Liver (tissue), 10 donors: ENCODE measurements at places on chromosomes 1 and 21.
A peak's percentile ranks its signal among the peaks of the same experiment; 100 is the strongest.

GRCh38 chr1:55821234-55821633 is 606.1 kb upstream of the USP24 start:
- DNase-seq, result no peak

DNA sequence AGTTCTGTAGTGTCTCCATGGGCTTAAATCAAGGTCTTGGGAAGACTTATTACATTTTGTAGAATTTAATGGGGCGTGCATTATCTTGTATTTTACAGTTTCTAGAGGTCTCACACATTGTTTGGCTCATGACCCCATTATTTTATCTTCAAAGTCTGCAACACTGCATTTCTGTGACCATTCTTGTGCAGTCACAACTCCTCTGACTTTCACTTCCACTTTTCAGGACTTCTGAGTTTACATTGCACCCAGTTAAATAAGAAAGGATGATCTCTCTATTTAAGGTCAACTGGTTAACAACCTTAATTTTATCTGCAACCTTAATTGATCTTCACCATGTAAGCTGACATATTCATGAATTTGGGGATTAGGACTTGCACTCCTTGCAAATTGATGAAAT is 1186.6 kb downstream of the MRPL39 start:
- DNase-seq, result no peak

GRCh38 chr1:201259476-201260235 is 23.6 kb upstream of the PKP1 start:
- DNase-seq, result no peak

GRCh38 chr1:40823345-40823744 is 38.8 kb downstream of the CITED4 start:
- no peak for DNase-seq

DNA sequence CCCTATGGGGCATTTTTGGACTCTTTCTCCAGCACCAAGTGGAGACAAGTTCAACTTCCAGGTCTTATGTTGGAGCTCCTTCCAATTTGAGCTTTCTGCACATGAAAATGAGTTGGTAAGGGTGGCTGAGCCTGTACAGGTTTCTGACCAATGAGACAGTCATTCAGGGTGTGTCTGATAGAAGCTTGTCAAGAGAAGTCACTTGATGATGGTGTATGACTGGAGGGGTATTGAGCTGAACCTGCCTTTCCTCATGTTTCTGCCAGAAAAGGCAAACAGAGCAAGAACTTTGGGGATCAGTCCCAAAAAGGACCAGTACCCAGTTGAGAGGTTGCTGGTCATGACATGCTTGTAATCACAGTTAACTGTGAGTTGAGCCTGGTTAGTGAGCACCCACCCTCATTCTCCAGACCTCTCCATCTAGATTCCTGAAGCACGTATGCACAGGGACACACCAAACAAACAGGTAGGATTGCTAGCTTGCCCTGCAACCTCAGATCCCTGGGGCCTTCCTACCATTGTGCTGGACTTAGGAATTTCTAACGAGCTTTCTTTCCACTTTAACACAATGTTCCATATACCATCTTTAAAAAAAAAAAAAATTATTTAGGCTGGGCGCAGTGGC is 26.6 kb downstream of the FAM89A start:
- no peak for DNase-seq

DNA sequence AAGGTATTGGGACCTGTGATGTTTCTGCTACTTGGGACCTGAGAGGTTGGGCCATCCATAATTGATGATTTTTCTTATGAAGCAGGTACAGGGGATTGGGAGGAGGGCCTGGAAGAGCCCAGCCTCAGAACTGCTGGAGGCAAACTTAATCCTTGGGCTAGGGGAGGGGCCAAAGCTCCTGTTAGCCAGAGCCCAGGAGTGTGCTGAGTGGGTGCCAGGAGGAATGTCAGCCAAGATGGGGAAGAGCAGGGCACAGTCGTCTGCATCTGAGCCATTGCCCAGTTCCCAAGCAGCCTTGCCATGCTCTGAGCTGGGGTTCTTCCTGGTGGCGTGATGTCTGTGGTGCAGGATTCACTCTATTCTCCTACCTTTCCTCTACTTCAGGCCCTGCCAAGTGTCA is 5.8 kb downstream of the MAPKAPK2 start:
- DNase-seq, result no peak

DNA sequence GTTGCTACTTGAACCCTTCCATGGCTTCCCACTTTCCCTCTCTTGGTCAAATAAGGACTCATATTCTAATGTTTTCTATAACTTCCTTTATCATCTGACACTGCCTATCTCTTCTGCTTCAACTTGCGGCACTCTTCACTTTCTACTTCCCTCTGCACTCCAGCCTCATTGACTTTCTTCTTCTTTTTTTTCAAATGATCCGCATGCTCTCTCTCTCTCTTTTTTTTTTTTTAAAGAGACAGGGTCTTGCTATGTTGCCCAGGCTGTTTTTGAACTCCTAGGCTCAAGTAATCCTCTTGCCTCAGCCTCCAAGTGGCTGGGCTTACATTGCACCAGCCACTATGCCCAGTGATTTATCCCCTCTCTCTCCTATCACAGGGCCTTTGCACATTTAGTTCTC is 7.3 kb upstream of the IL10 start:
- no peak for DNase-seq

- no peak for DNase-seq
These were observed 30.0 kb downstream of the IARS2 start for GRCh38 chr1:220123889-220124288.

DNA sequence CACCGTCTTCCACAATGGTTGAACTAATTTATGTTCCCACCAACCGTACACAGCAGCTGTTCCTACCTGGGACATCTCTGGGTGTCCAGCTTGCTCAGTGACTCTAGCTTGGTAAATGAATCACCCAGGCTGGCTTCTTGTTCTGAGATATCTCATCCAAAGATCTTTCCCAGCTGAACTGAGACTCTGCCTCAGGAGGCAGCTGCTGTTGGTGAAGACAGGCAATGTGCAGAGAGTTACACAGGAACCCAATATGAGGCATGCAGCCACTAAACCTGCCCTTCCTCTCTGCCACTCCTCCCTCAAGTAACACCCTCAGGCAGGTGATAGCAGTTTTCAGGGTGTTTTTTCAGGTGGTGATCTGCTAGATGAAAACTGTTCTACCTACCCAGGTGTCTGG is 14.0 kb upstream of the FOXO6 start:
- DNase-seq, result peak; percentile 20

DNA sequence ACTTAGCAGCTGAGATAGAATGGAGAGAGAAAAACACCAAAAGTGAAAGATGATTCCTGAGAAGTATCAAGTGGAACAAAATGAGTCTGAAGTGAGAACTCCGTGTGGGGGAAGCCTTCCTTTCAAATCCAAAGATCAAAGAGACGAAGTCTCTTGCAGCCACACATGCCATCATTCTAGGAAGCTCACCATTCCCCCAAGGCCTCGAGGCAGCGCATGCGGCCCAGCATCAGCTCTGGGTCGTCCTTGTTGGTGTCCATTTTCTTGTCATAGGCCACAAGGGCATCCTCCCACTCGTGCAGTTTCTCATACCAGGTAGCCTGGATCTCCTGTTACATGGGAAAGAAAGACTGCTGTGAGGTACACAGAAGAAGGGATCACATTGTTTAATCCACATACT is 32.2 kb upstream of the ANGPTL7 start:
- DNase-seq, result no peak

- no peak for DNase-seq
These were observed 62.8 kb downstream of the MAGI3 start for GRCh38 chr1:113452921-113453770.

GRCh38 chr1:63073309-63074306 is 248.8 kb upstream of the FOXD3 start:
- no peak for DNase-seq

- DNase-seq, result no peak
These were observed 346.2 kb downstream of the SMYD3 start for GRCh38 chr1:246160905-246161304.

DNA sequence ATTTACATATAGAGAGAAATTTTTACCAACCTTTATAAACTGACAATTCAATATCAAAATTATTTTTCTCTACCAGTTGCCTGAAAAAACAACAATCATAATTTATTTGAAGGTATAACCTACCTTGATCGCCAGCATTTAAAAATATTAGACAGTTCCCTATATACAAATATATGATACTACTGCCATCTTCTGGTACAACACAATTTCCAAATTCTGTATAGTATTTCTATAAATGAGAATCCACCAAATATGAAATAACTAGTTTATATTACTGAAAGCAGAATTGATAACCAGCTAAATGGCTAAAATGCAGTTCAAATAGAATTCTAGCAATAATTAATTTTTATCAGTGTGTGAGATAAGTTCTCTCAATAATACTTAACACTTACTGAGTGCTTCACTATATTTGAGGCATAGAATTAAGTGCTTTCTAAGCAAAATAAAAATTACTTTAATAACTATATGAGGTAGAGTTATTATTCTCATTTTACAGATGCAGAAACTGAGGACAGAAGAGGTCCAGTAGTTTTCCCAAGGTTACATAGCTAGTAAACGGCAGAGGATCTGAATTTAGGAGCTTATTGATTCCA is 75.6 kb downstream of the PIGK start:
- DNase-seq, result no peak

DNA sequence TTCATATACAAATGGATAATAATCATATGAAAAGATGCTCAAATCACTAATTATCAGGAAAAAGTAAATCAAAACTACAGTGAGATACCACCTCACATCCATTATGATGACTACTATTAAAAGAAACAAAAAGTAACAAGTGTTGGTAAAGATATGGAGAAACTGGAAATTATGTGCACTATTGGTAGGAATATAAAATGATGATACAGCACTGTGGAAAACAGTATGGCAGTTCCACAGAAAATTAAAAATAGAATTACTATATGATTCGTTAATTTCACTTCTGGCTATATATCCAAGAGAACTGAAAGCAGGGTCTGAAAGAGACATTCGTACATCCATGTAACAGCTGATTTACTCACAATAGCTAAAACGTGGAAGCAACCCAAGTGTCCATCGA is 21.1 kb upstream of the ATP1A1 start:
- no peak for DNase-seq

- DNase-seq, result no peak
These were observed 122.9 kb upstream of the DAB1 start for GRCh38 chr1:57546549-57547330.

DNA sequence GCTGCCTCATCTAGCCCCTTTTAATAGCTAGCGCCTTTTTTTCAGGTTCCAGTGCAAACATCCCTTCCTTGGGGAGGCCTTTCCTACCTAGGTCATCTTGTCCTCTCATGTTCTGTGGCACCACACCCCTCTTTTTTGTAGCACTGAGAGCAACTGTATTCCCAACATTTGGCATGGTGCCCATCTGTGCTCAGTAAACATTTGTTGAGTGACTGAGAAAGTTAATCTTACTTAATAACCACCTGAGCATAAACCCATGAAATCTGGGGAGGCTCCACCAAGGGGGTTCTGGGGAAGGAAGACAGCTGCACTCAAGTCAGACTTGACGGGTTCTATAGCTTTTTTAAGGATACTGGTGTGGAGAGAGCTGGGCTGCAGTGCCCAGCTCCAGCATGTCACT is 90.0 kb downstream of the NOS1AP start:
- DNase-seq, result no peak

- DNase-seq, result no peak
These were observed 1.8 kb downstream of the ADGRB2 start for GRCh38 chr1:31762323-31762722.

- DNase-seq, result no peak
These were observed 390.7 kb downstream of the BRINP2 start for GRCh38 chr1:177561436-177561835.

DNA sequence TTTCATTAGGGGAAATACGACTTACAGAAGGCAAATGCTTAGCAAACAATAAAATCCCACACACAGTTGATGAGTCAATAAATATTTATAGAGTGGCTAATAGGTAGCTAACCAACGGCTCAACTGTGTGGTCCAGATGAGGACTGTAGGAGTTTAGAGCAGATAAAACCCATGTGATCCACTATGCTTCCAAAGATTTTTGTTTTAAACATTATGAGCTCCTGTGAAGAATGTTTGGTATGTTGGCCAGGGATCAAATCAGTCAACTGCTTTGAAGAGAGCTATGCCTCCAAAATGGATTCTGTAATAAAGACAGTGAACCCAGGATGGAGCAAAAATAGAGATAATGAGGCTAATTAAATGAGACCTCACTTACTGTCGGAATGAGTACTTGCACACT is 72.3 kb upstream of the COL11A1 start:
- no peak for DNase-seq

- DNase-seq, result no peak
These were observed 1.9 kb upstream of the TMEM35B start for GRCh38 chr1:34987018-34987417.

DNA sequence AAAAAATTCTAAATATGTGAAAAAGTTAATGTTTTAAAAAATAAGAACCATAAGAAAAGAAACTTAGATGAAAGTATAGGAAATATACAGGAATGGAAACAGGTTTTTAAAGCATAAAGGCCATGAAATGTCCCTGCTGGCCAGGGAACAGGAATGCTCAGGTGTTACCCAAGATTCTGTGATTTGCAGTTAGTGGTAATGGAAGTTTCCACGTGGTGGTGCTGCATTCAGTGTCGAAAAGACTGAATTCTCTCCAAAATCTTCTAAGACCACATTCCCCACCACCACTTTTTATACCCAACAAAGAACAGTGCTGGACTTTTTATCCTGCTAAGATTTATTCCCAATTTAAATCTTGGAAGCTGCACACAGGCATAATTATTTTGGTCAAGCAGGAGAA is 126.2 kb downstream of the PRRX1 start:
- no peak for DNase-seq

GRCh38 chr1:11333631-11334030 is 60.6 kb downstream of the UBIAD1 start:
- no peak for DNase-seq

- no peak for DNase-seq
These were observed 74.8 kb upstream of the ECE1 start for GRCh38 chr1:21365036-21365435.

DNA sequence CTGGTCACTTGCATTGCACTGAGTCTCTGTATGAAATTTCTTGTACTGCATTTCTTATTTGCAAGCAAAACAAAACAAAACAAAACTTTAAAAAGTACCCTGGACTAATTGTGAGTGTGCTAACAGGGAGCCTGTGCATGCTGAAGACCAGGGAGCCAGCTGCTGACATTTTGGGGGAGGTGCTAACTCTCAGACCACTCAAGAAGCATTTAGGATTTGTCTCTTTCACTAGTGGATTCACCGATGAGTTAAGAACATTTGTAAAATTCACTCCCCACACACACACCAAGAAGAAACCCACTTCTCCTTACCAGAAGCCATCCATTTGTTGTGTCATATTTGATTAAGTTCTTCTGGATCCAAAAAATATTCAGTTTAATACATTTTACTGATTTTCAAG is 95.7 kb upstream of the C1orf105 start:
- no peak for DNase-seq
